ENCODE measurements at places on chromosomes 12 and 14. TPM values are rescaled to one million over a fixed set of nuclear protein-coding genes. Genes with fewer than 3 reads are reported as not detected.
A peak's percentile ranks its signal among the peaks of the same experiment; 100 is the strongest.

GRCh38 chr12:104469066-104469465, 12.3 kb downstream of the CHST11 start:
- no peak for DNase-seq

DNA sequence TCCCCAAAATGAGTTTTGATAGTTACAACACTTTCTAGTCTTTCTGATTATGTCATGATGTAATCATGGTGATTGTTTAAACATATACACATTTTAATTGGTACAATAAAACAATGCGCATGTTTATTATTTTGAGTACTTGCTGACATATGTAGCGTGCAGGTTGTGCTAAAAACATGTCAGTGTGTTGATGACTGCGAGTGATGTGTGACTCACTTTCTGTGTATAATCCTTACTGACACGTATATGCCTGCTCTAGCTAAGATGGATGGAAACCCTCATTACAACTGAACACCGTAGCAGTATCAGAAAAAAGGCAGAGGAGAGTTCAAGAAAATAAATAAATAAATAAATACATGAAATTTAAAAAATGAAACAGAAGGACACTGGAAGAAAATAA, 1552.4 kb upstream of the FLRT2 start:
- no peak for DNase-seq

DNA sequence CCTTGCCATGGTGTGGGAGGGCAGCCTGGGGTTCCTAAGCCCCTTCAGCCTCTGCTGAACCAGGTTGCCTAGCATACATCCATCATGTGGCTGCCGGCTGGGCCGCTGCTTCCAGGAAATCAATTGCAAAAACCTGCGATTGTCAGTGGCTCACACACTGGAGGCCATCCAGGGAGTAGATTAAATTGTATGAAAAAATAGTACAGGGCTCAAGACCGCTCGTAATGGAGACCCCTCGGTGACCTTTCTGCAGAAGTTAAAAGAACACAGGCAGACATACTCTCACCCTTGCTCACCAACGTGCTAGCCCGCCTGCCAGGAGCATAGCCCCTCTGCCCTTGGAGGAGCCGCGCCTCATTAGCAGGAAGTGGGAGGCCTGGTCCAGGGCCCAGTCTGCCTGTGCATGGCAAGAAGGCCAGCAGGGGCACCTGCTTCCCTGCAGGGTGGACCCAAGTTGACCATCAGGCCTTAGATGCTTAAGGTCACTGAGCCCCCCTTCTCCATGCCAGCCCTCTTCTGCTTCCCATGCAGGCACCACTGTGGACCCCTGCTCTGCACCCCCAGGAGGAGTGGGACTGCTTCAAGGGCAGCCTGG, 31.4 kb upstream of the CIPC start:
- no peak for DNase-seq

- DNase-seq = no peak
These were observed 339.8 kb downstream of the TMEM121 start for GRCh38 chr14:105865904-105866840.

GRCh38 chr12:51626629-51627028, 35.6 kb downstream of the SCN8A start:
- no peak for DNase-seq

DNA sequence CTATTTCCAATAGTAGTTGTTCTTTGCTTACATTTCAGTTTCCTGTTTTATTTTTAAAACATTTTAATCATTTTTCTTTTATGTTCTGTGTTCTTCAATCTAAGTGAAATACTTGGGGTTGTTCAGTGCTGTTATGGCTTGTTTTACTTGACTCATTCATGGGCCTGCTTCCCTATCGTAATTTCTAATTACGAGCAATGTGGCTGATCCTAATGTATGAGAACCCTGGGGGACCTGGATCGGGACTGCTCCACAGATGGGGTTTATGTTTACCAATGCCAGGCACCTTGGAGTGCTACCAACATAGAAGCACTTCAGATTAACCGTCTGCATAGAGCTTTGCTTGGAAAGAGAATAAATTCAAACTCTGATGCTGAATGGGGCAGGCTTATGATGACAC, 29.8 kb downstream of the TECPR2 start:
- no peak for DNase-seq

DNA sequence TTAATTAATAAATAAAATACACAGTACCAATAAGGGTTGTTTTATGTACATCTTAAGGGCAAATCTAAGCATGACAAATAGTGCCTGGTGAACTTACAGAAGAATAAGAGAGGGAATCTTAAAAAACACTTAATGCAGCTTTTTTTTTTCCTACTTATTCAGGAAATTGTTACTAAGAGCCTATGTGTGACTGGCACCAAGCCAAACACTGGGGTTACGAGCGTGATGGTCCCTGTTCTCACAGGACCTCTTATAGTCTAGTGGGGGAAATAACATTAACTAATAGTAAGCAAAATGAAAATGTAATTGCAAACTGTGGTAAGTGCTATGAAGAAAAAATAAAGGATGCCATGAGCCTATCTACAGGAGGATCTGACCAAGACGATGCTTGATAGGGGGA, 53.6 kb downstream of the RTN1 start:
- DNase-seq = no peak

GRCh38 chr12:92675092-92675865, 27.5 kb upstream of the PLEKHG7 start:
- no peak for DNase-seq

GRCh38 chr14:76391981-76392690, 16.2 kb downstream of the ESRRB start:
- no peak for DNase-seq

GRCh38 chr12:48122065-48122834, 3.1 kb downstream of the PFKM start:
- DNase-seq = peak; percentile 55

GRCh38 chr14:24036169-24036962, 15.4 kb upstream of the CARMIL3 start:
- DNase-seq = peak; percentile 87

GRCh38 chr12:69844416-69844815, 19.4 kb downstream of the MYRFL start:
- no peak for DNase-seq

DNA sequence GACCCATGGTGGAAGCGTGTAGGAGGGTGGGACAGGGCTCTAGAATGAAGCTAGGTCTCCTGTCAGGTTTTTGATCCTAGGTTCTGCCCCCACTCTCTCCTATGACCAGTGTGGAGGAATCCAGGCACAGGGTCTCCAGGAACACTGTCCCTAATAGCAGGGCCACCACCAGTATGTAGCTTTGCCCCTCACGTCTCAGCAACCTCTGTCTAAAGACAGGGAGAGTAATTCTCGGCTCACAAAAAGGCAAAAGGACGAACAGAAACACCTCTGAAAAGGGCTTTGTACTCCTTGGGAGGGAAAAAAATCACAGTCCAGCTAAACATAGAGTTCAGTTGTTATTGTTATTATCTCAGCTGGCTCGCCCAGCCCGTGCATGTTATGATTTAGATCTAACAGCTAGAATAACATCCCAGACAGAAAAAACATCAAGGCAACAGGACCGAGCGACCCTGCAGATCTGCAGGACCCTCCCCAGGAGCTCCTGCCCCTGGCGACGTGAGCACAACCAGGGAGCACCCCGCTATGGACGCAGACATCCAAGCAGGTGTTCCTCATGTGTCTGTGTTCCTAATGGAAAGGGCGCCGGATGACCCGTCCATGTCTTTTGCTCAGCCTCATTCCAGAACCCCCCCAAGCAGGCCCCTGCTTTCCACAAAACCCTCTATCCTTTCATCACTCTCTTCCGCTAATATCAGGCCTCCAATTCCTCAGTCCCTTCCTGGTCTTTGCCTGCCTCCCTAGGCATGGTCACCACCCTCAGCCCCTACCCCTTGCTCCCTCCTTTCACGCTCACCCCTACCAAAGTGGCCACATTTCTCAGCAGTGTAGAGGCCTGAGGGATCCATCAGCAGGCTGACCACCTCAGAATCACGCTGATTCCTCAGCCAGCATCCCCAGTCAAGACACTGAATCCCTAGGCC, 14.2 kb upstream of the SLC6A12 start:
- DNase-seq = no peak

DNA sequence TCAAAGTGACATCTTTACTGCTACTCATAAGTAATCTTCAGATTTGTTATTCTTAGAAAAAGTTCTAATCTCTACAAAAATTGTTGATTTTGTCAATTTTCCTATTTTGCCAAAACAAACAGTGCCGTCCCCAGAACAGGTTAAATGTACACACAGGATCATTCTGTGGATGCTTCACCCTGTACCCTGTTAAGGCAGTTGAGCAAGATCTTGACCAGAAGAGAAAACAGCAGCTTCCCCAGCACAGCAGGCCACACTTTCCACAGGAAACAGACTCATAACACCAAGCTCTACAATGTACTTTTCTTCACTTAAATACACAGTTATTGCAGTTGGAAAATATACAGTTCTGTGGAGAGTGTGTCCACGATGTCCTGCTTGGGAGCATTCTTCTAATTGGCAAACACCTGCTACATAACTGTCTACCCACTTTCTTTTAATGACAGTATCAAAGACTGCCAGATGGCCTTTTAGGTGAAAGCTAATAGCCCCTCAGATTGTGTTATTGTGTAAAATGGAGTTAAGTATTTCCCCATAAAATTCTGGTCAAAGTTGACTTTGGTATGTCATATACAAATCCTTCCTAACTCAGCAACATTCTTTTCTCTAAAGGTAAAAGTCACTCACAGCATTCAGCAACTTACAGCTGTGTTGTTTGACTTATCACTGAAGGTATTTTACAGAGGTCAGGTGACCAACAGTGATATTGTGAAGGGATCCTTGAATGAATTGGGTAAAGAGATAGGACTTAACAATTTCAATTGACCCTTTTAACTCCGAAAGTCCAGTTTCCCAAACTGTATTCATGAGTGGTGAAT, 77.0 kb downstream of the SEC23A start:
- no peak for DNase-seq

The CDC42BPB gene
- 83.1 TPM for total RNA-seq

The MANSC4 gene
- total RNA-seq = not detected

The TTC7B gene
- total RNA-seq = 23.9 TPM

The TBX3 gene
- 55.1 TPM for total RNA-seq

The VRTN gene
- not detected for total RNA-seq

The APAF1 gene
- total RNA-seq = 27.9 TPM
